ENCODE measurements at places on chromosomes 13 and 19.

DNA sequence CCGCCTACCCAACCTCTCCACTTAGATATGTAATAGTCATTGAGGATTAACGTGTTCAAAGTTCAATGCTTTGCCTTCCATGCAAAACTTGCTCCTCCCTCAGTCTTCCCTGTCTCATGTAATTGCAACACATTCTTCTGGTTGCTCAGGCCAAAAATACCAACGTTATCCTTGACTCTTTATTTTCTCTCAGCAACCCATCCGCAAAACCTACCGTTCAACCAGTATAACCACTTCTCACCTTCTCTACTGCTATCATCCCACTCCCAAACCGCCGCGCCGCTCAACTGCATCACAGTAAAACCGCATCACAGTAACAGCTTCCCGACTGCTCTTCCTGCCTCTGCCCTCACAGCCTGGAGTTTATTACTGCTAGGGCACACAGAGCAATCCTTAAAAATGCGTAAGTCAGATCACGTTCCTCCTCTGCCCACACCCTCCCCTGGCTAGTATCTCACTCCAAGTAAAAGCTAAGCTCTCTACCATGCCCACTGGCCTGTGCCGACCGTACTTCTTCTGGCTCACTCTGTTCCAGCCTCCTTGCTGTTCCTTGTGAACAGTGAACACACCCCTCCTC lies 8.2 kb downstream of the MTIF3 start:
- no peak for DNase-seq

GRCh38 chr13:39811696-39812095 lies 156.2 kb downstream of the COG6 start:
- no peak for DNase-seq

DNA sequence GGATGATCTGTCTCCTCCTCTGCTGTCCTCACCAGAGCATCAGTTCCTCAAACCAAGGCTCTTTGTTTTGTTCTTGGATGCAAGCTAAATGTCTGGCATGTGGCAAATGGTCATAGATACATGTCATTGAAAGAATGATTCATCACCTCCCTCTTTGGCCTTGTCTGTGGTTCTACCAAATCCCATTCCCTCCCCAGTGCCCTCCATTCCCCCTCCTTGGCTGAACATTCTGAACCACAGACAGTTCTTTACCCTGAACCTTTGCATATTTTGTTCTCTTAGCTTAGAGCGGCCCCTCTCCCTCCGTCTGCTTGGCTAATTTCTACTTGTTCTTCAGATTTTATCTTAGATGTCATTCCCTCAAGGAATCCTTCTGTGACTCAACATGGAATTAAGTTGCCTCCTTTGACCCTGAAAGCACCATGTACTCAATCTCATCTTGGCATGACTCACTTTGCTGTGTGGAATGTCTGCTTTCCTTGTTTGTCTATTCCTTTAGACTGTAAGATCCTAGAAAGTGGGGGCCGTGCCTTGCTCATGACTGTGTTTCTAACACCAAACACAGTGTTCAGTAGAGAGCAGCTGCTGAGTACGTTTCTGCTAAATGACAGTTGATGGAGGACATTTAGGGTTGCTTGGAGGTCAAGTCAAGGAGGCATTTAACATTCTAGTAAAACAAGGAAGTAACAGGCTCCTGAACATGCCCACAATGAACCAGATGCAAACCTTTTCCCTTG lies 8.1 kb downstream of the ALOX5AP start:
- DNase-seq = peak; percentile 100

DNA sequence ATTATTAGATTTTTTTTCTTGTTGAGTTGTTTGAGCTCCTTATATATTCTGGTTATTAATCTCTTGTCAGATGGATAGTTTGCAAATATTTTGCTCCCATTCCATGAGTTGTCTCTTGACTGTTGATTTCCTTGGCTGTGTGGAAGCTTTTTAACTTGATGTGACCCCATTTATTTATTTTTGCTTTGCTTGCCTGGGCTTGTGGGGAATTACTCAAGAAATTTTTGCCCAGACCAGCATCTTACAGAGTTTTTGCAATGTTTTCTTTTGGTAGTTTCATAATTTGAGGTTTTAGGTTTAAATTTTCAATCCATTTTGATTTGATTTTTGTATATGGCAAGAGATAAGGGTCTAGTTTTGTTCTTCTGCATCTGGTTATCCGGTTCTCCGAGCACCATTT lies 124.7 kb downstream of the PCCA start:
- DNase-seq = no peak

GRCh38 chr13:98476538-98476966 lies 100.4 kb downstream of the STK24 start:
- peak; percentile 94 for DNase-seq

GRCh38 chr19:11164296-11164695 lies 8.7 kb upstream of the SPC24 start:
- DNase-seq = no peak

GRCh38 chr13:37679043-37679442 lies 80.5 kb upstream of the POSTN start:
- DNase-seq = no peak

GRCh38 chr19:6772866-6773322 lies 386 bp downstream of the VAV1 start:
- no peak for DNase-seq

DNA sequence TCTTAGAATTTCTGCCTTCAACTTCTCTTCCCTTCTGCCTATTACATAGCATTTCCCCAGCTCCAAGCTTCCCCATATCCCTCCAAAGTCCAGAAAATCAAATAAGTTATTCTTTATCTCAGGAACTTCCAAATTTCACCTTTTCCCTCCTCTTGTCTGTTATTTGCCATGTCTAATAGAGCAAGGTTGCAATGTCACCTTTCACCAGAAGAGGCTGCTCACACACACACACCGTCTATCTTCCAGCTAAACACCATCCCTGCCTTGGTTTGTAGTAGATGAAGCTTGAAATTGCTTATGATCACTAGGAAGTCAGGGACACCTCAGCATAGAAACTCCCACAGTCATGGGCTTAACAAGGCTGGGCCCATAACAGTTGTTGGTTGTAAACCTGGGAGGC lies 48.4 kb downstream of the ZNRF4 start:
- no peak for DNase-seq

DNA sequence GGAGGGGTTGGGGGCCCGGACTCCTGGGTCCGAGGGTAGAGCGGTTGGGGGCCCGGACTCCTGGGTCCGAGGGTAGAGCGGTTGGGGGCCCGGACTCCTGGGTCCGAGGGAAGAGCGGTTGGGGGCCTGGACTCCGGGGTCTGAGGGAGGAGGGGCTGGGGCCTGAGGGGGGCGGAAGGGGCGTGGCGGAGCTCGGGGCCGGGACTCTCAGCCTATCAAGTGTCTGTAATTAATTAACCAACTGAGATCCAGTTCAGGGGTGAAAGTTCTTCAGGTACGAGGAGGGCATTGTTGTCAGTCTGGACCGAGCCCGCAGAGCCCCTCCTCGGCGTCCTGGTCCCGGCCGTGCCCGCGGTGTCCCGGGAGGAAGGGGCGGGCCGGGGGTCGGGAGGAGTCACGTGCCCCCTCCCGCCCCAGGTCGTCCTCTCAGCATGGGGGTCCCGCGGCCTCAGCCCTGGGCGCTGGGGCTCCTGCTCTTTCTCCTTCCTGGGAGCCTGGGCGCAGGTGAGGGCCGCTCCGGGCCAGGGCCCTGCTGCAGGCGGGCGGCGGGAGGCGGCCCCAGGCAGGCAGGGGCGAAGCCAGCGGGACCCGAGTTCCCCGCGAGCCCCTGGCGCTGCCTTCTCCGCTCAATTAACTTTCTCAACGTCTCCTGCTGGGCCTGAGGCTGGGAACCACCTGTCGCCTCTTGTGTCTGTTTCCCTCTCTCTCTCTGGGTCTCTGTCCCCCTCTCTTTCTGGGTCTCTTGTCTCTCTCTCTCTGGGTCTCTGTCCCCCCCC lies 697 bp downstream of the FCGRT start:
- no peak for DNase-seq

- no peak for DNase-seq
Measured at GRCh38 chr19:34497112-34497805, 15.7 kb downstream of the WTIP start.

- DNase-seq = no peak
Measured at GRCh38 chr19:18440936-18441803, 3.2 kb upstream of the ISYNA1 start.

DNA sequence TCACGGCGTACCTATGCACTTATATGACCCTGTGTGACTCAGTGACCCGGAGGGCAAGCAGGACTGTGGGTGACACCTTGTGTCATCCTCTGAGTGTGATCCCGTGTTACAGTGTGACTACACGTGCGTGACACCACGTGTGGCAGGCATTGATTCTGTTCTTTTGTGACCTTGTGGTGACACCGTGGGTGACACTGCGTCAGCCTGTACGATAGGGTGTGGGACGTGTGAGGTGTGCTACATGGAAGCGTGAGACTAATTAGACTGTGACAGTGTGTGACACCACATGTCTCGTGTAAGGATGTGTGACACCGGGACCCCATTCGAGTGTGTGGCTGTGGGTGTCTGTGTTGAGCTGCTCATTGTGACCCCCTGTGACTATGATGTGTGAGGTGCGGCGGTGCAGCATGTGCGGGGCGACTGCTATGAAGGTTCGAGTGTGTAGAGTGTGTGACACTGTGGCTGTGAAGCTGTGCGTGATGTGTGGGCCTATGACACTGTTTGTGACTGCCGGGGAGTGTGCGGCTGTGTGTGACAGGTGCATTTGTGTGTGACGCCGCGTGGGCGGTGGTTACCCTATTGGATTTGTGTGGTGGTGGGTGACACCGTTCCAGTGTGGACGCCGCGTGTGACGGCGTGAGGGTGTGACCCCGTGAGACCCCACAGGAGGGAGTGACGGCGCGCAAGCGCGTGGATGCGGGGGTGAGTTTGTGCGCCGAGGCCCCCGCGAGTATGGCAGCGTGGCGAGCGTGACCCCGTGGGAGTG lies 399 bp upstream of the SPTBN4 start:
- no peak for DNase-seq

DNA sequence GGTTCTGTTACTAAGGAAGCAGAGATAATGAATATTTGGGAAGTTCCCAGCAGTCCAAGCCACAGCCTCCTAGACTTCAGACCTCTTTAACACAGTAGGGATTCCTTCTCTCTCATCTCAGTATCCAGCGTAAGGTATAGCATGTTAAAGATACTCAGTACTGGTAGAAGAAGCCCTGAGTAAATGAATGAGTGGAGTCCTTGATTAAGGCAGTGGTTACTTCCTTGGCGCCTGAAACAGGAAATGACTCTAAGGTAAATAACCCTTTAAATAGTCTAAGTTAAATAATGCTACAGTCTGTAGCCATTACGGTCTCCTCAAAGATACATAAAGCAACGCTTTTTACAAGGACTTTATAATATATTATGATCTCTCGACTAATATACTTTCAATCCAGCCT lies 650.8 kb upstream of the MIR17HG start:
- peak; percentile 18 for DNase-seq

- DNase-seq = no peak
Measured at GRCh38 chr19:30788105-30788765, 416.1 kb downstream of the ZNF536 start.

GRCh38 chr13:28476919-28477708 lies 17.8 kb downstream of the FLT1 start:
- DNase-seq = no peak

- no peak for DNase-seq
Measured at GRCh38 chr13:96783057-96783456, 211.2 kb downstream of the OXGR1 start.

DNA sequence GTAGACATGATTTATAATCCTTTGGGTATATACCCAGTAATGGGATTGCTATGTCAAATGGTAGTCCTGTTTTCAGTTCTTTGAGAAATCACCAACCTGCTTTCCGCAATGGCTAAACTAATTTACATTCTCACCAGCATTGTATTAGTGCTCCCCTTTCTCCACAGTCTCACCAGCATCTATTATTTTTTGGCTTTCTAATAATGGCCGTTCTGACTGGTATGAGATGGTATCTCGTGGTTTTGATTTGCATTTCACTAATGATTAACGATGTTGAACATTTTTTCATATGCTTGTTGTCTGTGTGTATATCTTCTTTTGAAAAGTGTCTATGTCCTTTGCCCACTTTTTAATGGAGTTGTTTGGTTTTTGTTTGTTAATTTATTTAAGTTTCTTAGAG lies 165.1 kb downstream of the PDS5B start:
- DNase-seq = no peak

DNA sequence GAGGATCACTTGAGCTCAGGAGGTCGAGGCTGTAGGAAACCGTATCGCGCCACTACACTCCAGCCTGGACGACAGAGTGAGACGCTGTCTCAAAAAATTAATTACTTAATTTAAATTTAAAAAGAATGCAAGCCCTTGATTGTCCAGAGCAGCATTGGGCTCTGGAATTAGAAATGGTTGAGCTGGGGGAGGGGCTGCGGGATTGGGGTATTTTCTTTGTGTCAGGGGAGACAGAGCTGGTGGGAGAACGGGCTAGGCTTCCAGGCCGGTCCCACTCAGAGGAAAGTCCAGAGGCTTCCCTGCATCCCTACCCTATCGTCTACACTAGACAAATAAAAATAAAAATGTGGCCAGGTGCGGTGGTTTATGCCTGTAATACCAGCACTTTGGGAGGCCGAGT lies 2.2 kb upstream of the RAB3A start:
- no peak for DNase-seq

GRCh38 chr13:40672765-40673397 lies 6.4 kb upstream of the FOXO1 start:
- DNase-seq = peak; percentile 32

GRCh38 chr19:43720936-43721335 lies 5.1 kb downstream of the IRGC start:
- DNase-seq = no peak

GRCh38 chr19:8571006-8571411 lies 6.2 kb downstream of the MYO1F start:
- peak; percentile 78 for DNase-seq

DNA sequence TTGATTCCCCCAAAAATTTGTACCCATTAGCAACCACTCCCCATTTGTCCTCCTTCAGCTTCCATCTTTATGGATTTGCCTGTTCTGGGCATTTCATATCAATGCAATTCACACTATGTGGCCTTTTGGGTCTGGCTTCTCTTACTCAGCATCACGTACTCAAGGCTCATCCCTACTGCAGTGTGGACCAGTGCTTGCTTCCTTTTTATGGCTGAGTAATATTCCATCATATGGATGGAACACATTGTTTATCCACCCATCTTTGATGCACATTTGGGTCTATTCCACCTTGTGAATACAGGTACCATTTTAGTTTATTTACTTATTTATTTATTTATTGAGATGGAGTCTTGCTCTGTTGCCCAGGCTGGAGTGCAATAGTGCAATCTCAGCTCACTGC lies 12.5 kb upstream of the PIK3R2 start:
- DNase-seq = no peak

- DNase-seq = no peak
Measured at GRCh38 chr13:44287958-44288357, 85.7 kb upstream of the SERP2 start.

GRCh38 chr19:18298601-18299000 lies 17.2 kb upstream of the JUND start:
- no peak for DNase-seq

- no peak for DNase-seq
Measured at GRCh38 chr13:67763384-67763783, 533.2 kb upstream of the PCDH9 start.

Measured in fibroblast of skin of right biceps (primary cell).